Fibroblast of mammary gland (primary cell): ENCODE measurements at places on chromosomes 5 and 9.
A peak's percentile ranks its signal among the peaks of the same experiment; 100 is the strongest.

GRCh38 chr5:34905564-34905963 lies 9.7 kb downstream of the RAD1 start:
- peak; percentile 24 for DNase-seq

DNA sequence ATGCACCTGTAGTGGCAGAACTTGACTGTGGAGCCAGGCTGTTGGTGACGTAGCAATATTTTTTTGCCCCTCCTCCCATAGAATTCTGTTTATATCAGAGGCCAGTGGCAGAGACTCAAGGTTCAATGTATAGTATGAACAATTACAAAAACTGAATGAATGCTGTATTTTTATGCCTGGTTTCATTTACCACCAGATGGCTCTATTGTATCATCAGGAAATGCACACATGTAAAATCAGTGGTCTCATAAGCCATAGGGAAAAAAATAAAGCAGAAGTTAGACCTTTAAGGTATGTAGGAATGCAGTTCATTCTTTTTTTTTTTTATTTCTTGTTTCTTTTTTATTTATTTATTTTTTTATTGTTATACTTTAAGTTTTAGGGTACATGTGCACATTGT lies 43.6 kb downstream of the CCDC192 start:
- DNase-seq, result peak; percentile 44

DNA sequence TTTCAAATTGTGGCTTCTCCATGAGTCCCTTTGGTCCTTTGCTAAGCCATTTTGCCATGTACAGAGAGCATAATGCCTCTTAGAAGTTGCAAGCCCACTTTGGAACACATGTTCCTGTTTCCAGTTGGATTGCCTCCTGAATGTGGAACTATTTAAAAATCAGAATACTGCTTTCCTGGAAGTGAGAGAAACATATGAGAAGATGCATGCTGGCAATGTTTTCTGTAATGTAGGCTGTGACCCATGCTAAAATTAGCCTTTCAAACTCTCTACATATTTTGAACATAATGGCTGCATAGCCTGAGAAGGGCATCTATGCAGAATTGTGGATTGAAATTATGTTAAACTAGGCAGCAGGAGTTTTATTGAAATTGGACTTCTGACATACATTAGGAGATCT lies 175.5 kb upstream of the PAPPA start:
- DNase-seq, result no peak

DNA sequence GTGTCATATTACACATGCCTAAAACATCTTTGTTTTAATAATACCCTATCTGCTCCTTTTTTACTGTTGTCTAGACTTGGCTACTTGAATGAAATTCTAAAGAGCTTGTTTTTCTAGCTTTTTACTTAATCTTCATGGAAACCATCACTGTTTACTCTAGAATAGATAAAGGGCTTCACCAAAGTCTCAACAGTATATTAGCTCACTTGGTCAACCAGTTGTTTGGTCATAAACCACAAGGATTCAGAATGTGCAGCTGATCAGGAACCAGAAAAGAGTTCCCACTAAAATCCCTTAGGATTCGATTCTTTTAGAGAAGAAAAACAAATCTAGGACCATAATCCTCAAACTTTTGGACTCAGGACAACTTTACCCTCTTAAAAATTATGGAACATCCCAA lies 38.0 kb downstream of the CDO1 start:
- no peak for DNase-seq

GRCh38 chr9:4117835-4118610 lies 181.8 kb downstream of the GLIS3 start:
- DNase-seq, result no peak

DNA sequence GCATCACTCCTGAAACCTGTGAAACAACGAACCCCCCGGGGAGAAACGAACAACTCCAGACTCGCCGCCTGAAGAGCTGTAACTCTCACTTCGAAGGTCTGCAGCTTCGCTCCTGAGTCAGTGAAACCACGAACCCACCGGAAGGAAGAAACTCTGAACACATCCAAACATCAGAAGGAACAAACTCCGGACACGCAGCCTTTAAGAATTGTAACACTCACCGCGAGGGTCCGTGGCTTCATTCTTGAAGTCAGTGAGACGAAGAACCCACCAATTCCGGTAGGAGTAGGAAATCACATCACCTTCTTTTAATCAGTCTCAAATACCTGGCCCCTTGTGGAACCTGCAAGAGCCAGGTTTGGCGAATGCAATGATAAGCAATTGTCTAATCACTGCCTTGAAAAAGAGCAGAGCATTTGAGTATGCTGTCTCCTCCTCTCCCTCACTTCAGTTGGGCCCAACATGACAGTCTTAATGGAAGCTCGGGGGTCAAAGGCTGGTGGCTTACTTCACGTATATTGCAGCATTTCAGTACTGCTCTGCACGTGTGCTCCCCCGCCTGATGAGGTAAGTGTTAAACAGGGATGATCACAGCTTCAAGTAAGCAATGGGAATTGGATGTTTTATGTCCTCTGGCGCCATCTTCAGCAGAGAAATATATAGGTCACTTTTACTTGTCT lies 473 bp downstream of the IRGM start:
- DNase-seq, result peak; percentile 93

DNA sequence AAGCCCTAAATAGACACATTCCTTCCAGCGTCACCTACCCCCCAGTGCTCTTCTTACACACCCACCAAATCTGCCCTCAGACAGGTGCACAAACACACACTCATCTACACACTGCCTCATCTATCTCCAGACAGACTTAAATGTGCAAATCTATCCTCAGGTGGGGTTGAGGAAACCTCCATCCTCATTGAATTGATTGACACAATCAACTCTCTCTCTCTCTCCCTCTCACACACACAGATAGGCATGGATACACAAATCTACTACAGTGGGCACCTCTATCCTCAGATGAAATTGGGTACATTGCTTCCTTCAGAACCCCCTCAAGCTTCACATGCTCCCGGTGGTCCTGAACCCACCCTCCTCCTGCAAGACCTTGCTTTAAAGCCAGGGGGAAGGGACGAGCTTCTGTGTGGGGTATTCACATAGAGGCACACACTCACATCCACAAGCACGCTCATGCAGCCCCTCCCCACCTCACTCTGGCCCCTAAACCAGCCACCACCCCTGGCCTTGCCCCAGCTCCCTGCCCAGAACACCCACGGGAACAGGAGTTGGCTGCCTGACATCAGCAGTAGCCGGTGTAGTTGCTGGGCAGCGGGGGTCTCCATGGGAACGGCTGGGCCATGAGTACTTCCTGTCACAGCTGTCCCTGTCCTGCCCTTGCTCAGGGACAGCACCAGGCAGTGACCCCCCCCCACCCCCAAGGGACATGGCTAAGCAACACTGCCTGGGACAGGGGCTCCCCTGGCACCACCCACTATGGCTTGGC lies 22.8 kb downstream of the PCDH1 start:
- DNase-seq, result no peak

- DNase-seq, result peak; percentile 5
Measured at GRCh38 chr9:80952363-80952922, 736.9 kb downstream of the TLE1 start.

DNA sequence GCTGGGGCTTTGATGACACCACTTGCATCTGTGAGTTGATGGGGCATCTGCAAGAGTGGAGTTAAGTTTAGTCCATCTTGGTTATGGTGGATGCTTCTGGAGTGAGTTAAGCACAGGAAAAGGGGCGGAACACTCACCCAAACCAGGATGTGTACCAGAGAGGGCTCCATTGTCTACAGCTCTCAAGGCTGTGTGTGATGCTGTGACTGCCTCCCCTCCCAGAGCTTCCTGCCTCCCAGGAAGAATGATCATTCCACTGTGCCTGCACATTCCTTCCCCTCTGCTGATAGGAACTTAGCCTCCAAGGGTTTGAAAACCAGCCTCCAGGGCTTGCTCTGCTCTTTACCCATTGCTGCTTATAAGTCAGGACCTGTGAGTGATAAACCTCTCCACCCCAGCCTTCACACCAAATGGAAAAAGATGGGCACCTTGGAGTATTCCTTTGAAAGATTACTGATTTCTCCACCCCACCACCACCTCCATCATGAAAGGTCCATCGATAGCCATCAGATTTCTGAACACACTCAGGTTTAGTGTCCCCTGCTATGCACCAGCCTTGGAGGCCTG lies 160.1 kb upstream of the SPRY4 start:
- DNase-seq, result peak; percentile 31
